ENCODE measurements at places on chromosomes 3 and 15.

- DNase-seq = no peak
Measured at GRCh38 chr3:7332696-7333095, 471.8 kb downstream of the GRM7 start.

GRCh38 chr15:35023804-35024203 is 35.7 kb upstream of the ZNF770 start:
- DNase-seq = no peak

DNA sequence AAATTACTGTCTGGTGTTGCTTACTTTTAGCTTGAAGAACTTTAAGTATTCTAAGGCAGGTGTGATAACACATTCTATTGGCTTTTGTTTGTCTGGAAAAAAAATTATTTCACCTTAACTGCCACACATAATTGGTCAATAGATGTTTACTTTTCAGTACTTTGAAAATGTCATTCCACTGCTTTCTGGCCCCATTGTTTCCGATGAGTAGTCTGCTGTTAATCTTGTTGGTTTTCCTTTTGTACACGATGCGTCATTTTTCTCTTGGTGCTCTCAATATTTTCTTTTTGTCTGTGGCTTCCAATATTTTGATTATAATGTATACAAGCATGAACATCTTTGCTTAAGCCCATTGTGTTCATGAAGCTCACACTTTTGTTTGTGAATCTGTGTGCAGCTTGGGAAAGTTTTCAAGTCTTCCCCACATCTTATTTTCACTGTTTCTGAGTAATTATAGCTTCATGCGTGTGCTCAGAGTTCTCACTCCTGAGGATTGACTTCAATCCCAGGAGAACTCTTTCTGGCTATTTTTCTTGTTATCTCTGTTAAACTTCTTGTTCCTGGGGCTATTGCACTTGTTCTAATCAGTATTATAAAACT is 664.7 kb downstream of the IGSF11 start:
- DNase-seq = no peak

GRCh38 chr15:71201477-71201876 is 86.2 kb downstream of the THSD4 start:
- DNase-seq = no peak

DNA sequence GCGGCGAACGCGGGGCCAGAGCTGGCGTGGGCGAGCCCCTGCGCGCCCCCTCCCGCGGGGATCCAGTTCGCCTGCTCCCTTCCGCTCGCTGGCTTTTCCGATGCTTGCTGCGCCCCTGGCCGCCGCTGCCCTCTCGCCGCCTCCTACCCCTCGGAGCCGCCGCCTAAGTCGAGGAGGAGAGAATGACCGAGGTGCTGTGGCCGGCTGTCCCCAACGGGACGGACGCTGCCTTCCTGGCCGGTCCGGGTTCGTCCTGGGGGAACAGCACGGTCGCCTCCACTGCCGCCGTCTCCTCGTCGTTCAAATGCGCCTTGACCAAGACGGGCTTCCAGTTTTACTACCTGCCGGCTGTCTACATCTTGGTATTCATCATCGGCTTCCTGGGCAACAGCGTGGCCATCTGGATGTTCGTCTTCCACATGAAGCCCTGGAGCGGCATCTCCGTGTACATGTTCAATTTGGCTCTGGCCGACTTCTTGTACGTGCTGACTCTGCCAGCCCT is 721 bp downstream of the P2RY1 start:
- DNase-seq = no peak

GRCh38 chr3:55203006-55203405 is 275.1 kb upstream of the LRTM1 start:
- DNase-seq = no peak

GRCh38 chr3:124174476-124174875 is 182.6 kb upstream of the ROPN1 start:
- DNase-seq = no peak

GRCh38 chr3:39343076-39343717 is 13.7 kb downstream of the CCR8 start:
- DNase-seq = no peak

- DNase-seq = no peak
Measured at GRCh38 chr15:64503640-64504039, 43.3 kb downstream of the ZNF609 start.

GRCh38 chr3:45139372-45140140 is 6.6 kb downstream of the CDCP1 start:
- no peak for DNase-seq

GRCh38 chr3:193835414-193835813 is 242.4 kb downstream of the OPA1 start:
- no peak for DNase-seq

DNA sequence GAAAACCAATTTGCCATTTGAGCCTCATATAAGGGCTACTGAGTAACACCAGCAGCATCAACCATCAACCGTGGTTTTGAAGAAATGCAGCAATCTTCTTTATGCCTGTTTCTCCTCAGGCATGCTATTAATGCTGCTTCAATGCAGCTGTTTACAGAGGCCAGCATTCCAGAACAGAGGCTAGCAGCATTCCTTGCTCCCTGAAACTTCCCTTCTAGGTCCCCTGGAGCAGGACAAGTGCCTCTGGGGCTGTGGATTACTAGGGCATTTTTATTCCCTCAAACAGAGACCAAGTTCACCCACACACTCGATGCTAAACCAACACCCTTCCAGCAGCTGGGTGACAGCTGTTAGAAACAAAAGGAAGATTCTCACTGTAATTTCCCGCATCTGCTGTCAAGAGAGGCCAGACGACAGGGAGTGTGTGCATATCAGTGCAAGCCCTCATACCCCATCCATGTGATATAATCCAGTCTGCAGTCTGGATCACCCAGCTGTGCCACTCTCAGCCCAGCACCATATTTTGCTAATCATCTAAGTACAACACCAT is 57.5 kb downstream of the HOMER2 start:
- no peak for DNase-seq

- no peak for DNase-seq
Measured at GRCh38 chr3:151297429-151297828, 19.1 kb upstream of the P2RY14 start.

- no peak for DNase-seq
Measured at GRCh38 chr3:85003479-85003878, 44.7 kb downstream of the CADM2 start.
